ENCODE measurements at places on chromosomes 5 and 9. TPM values are rescaled to one million over a fixed set of nuclear protein-coding genes. Genes with fewer than 3 reads are reported as not detected.

The NPR2 gene
- 21.8 TPM for total RNA-seq

The SGCD gene
- total RNA-seq: 2.8 TPM

The C5orf58 gene
- total RNA-seq: not detected

The LCP2 gene
- total RNA-seq: 21.7 TPM

The EIF4E1B gene
- total RNA-seq: not detected

Measured in ureter (tissue), 1 donor.